A549 treated with RU486 at 1 μM for 4 hours (cell line): ENCODE measurements at places on chromosomes 5 and 9. TPM values are rescaled to one million over a fixed set of nuclear protein-coding genes. Genes with fewer than 3 reads are reported as not detected.

The MAT2B gene
- 41.6 to 53.9 TPM (median 48.5 TPM) in 5 replicates for total RNA-seq

The KLHL3 gene
- 0.14 to 0.39 TPM (median 0.18 TPM) in 5 replicates for total RNA-seq

The FABP6 gene
- 0.87 to 1.6 TPM (median 1.5 TPM) in 5 replicates for total RNA-seq

The AQP7 gene
- 0.35 to 0.74 TPM (median 0.53 TPM) in 5 replicates for total RNA-seq

The FBXO38 gene
- 17.5 to 21.9 TPM (median 19.4 TPM) in 5 replicates for total RNA-seq

The PRR16 gene
- total RNA-seq = 0.09 TPM in 1 of 5 replicates, not detected in the others

The IFNA21 gene
- total RNA-seq = not detected in 5 replicates

The PCDHA12 gene
- 1.9 to 3.0 TPM (median 2.7 TPM) in 5 replicates for total RNA-seq

The DDX4 gene
- total RNA-seq = not detected in 5 replicates

The CDO1 gene
- total RNA-seq = 0.14 TPM in 1 of 5 replicates, not detected in the others

The C7 gene
- not detected in 5 replicates for total RNA-seq

The F12 gene
- 11.8 to 26.6 TPM (median 21.3 TPM) in 5 replicates for total RNA-seq

The EPB41L4A gene
- total RNA-seq = 1.2 to 1.6 TPM (median 1.6 TPM) in 5 replicates

The FUT7 gene
- total RNA-seq = 0.07 to 0.09 TPM (median 0.08 TPM) in 3 of 5 replicates, not detected in the others

The PCDHGA9 gene
- 0.03 to 0.05 TPM (median 0.04 TPM) in 3 of 5 replicates, not detected in the others for total RNA-seq

The ST8SIA4 gene
- total RNA-seq = 0.24 to 1.3 TPM (median 0.44 TPM) in 5 replicates

The SLCO6A1 gene
- not detected in 5 replicates for total RNA-seq

The NIM1K gene
- 0.08 to 0.30 TPM (median 0.25 TPM) in 5 replicates for total RNA-seq

The SET gene
- 401 to 564 TPM (median 434 TPM) in 5 replicates for total RNA-seq

The ROR2 gene
- 0.67 to 2.2 TPM (median 1.5 TPM) in 5 replicates for total RNA-seq

The PCDHB7 gene
- total RNA-seq = not detected in 5 replicates

The SLC22A4 gene
- 3.9 to 5.1 TPM (median 4.8 TPM) in 5 replicates for total RNA-seq

The WHRN gene
- total RNA-seq = 3.9 to 8.1 TPM (median 6.7 TPM) in 5 replicates

The NKD2 gene
- 8.7 to 14.0 TPM (median 12.2 TPM) in 5 replicates for total RNA-seq

The SLC6A19 gene
- total RNA-seq = 0.04 TPM in 1 of 5 replicates, not detected in the others

The MYMK gene
- not detected in 5 replicates for total RNA-seq

The CARTPT gene
- not detected in 5 replicates for total RNA-seq

The F2RL1 gene
- total RNA-seq = 235 to 317 TPM (median 280 TPM) in 5 replicates

The SLC6A7 gene
- total RNA-seq = 0.03 TPM in 3 of 5 replicates, not detected in the others

The HBEGF gene
- total RNA-seq = 5.8 to 7.6 TPM (median 7.1 TPM) in 5 replicates

The BHMT gene
- total RNA-seq = 0.05 TPM in 1 of 5 replicates, not detected in the others

The CD274 gene
- 1.3 to 3.2 TPM (median 2.0 TPM) in 5 replicates for total RNA-seq

The CTXN3 gene
- total RNA-seq = not detected in 5 replicates

The PCDHA9 gene
- total RNA-seq = 0.04 TPM in 1 of 5 replicates, not detected in the others

The SAXO1 gene
- total RNA-seq = not detected in 5 replicates

The PCDHB16 gene
- total RNA-seq = 0.04 to 0.30 TPM (median 0.07 TPM) in 5 replicates

The GRM6 gene
- not detected in 5 replicates for total RNA-seq

The SVEP1 gene
- 1.2 to 1.7 TPM (median 1.6 TPM) in 5 replicates for total RNA-seq

The MYOT gene
- total RNA-seq = not detected in 5 replicates

The KCNN2 gene
- total RNA-seq = 0.10 to 0.24 TPM (median 0.17 TPM) in 4 of 5 replicates, not detected in the other

The GDF9 gene
- total RNA-seq = 0.09 to 0.24 TPM (median 0.18 TPM) in 5 replicates

The ABLIM3 gene
- total RNA-seq = 8.2 to 10.3 TPM (median 8.5 TPM) in 5 replicates

The ACOT12 gene
- total RNA-seq = 0.17 TPM in 1 of 5 replicates, not detected in the others

The NEUROG1 gene
- total RNA-seq = not detected in 5 replicates

The SPATA31D4 gene
- not detected in 5 replicates for total RNA-seq

The DMGDH gene
- not detected in 5 replicates for total RNA-seq

The CTNND2 gene
- not detected in 5 replicates for total RNA-seq

The BRIX1 gene
- 33.4 to 63.1 TPM (median 54.5 TPM) in 5 replicates for total RNA-seq

The GCNT1 gene
- total RNA-seq = 0.80 to 3.0 TPM (median 2.6 TPM) in 5 replicates

The APBA1 gene
- total RNA-seq = 0.16 to 0.51 TPM (median 0.24 TPM) in 5 replicates

The STK32A gene
- total RNA-seq = 0.18 to 0.39 TPM (median 0.34 TPM) in 5 replicates

The ZBED3 gene
- 3.3 to 4.0 TPM (median 3.6 TPM) in 5 replicates for total RNA-seq

The PCDHGC3 gene
- total RNA-seq = 6.1 to 7.8 TPM (median 7.0 TPM) in 5 replicates

The TAF11L10 gene
- not detected in 5 replicates for total RNA-seq

The CHSY3 gene
- total RNA-seq = 0.08 to 0.13 TPM (median 0.09 TPM) in 5 replicates

The SLC31A2 gene
- 6.4 to 7.7 TPM (median 7.1 TPM) in 5 replicates for total RNA-seq

The INSL6 gene
- not detected in 5 replicates for total RNA-seq

The CDC20B gene
- 0.05 to 0.11 TPM (median 0.09 TPM) in 3 of 5 replicates, not detected in the others for total RNA-seq
